Skeletal muscle cell (primary cell): ENCODE measurements at places on chromosomes 4 and X.
A peak's percentile ranks its signal among the peaks of the same experiment; 100 is the strongest.

DNA sequence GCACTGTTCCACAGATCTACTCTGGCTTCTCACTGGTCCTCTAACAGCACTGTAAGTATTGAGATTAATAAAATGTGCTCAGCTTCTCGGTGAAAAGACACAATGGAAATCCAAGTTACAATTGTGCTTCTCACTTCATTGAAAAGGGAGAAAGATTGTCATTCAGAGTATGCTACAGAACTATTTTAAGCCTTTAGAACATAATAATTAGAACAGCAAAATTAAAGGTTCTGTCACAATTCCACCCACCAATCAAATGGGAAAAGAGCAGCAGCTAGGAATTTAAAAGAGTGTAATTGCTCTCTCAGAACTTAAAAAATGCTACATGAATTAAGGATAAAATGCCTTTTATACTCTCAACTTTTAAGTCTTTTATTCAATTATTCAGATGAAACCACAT, 329.4 kb downstream of the ANK2 start:
- DNase-seq, result no peak

GRCh38 chr4:3213106-3213425, 35.9 kb upstream of the MSANTD1 start:
- no peak for DNase-seq

- DNase-seq, result no peak
Measured at GRCh38 chrX:42857766-42858165, 79.8 kb upstream of the PPP1R2C start.

DNA sequence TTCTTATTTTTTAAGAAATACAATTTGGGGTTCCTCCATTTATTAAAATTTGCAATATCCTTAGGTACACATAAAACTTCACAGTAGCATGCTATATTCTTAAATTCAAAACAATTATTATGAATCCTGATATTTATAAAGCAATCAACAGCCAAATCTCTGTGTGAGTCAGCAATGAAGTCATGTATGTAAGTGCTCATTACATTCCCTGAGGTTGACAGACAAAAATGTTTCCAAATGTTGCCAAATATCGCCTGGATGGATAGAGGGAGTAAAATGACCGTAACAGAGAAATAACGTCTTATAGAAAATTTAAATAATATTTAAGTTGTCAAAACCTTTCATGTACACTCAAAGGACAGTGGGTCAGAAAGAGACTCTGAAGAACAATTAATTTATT, 220.0 kb downstream of the PCDH18 start:
- DNase-seq, result peak; percentile 28

DNA sequence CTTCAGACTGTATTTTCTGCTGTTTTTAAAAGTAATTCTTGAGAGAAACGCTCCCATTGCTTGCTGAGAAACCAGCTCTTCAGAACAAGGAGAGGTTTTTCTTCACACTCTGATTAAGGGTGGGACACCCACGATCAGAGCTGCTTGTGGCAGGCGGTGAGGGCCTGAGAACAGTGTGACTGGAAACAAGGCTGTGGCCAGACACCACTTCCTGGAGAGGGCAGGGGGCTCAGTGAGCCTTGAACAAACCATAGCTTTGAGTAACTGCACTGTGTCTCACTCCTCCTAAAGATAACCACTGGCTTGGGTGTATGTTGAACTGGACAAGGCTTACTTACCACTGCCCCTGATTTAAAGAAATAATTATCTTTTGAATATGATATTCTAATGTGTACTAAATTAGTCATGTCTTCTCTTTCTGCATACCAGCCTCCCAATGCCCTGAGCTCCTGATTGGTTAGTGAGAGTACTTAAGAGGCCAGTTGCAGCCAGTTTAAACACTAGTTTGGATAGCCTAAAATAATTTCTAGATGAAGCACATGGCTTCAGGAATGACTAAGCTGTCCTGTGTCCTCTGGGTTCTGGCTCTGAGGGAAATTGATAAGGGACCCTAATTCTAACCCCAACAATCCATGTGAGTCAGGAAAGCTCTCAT, 3.7 kb upstream of the GPR82 start:
- no peak for DNase-seq

- no peak for DNase-seq
Measured at GRCh38 chrX:68918202-68918601, 89.4 kb downstream of the EFNB1 start.

DNA sequence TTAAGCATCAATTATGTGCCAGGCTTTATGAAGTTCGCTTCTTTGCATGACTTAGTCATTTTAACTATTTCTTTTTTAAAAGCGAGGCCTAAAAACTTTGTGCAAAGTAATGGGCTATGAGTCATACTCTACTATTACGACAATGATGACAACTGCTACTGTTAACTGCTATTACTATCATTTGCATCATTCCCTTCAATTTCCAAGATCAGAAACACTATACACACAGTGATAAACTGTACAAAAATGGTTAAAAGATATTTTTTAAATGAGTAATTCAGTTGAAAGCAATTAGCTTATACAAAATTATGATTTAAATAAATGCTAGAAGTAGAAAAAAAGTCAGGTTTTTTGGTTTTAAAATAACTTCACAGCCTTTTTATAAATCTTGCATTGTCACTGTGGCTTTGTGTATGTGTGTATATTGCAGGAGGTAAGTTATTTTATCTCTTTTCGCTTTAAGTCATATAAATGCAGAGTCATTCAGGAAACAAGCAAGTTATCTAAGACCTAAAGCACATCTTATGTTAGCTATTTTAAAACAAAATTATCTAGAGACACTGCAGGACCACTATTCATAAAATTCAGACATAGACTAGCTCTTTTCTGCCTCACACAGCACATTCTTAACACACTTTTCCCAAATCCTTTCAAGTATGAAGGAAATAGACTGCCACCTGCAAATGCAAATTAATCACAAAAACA, 18.5 kb upstream of the CXCL3 start:
- peak; percentile 81 for DNase-seq

- no peak for DNase-seq
Measured at GRCh38 chrX:30147996-30148643, 67.2 kb upstream of the MAGEB2 start.

DNA sequence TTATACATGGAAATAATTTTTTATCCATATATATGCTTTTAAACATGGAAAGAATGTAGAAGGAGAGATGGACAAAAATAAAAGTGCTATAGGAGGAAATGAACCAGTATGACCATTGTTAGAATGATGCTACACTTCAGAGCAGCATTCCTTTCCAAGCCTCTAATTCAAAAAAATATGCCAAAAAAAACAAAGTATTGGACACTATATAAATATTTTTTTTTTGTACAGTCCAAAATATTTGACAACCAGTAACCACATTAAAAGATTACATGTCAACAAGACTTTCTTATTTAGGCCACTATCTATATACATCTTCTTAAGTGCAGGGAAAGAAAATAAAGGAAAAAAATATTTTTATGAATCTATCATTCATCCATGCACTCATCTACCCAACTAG, 198.6 kb downstream of the LRBA start:
- DNase-seq, result no peak

DNA sequence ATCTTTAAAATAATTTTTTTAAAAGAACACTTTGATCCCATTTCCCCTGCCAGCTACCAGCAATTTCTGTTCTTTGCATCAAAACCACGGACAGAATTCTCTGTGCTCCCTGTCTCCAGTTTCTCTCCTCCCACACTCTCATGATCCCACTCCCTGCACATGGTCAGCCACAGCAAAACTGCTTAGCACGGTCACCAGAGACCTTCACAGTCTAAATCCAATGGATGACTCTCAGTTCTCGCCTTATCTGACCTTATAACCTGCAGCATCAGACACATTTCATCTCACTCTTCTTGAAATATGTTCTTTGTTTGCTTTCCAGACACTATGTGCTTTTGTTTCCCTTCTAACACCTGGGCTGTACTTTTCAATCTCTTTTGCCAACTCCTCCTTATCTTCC, 131.5 kb downstream of the NR3C2 start:
- DNase-seq, result no peak

GRCh38 chrX:23317799-23318724, 16.6 kb upstream of the PTCHD1 start:
- DNase-seq, result no peak

GRCh38 chrX:110853610-110854009, 58.0 kb upstream of the CHRDL1 start:
- no peak for DNase-seq

DNA sequence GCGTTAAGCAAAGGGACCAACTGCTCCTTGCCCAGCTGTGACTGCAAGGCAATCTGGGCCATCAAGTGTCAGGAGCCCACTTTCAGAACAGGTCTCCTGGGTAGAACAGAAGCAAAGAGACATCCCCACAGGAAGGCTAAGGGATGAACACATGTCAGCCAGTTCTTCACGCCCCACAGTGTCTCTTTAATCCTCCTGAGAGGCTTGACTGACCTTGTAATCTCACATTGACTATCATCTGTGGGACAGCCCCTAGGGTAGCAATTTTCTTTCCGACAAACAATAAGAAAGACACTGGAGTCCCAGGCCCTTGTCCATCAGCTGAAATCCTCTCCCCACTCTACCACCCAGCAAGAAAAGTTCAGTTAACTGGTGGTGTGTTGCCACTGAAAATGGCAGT, 1.0 kb downstream of the CHRDL1 start:
- DNase-seq, result no peak

DNA sequence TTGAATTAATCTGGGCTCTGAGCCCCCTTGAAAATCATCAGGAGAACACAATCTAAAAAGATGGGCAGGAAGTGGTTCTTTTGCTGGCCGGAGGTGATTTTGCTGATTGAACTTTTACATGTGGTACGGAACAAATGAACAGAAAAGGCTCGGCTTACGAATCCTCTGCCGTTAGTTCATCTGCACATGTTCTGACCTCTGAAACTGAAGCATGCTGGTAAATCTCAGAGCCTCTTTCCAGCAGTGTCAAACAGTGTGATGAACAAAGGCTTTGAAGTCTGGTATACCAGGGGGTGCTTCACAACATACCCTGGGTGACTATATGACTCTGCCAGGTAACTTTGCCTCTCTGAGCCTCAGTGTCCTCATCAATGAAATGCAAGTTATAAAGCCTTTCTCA, 194.2 kb upstream of the C1QTNF7 start:
- no peak for DNase-seq

DNA sequence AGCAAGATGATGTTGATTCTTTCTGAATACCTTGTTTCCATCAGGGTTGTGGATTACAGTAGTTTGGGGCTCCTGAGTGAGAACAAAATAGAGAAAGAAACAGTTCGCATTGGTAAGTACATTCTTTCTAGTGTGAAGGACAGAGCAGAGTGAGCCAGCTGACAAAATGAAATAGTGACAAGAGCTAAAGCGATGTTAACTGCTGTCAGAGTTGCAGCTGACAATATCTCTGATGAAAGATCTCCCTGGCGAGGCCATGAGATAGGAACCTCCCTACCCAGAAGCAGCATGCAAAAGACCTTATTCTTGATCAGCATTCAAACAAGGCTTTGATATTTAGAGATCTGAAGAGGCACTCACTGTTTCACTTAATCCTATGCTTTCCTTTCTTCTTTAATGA, 258.6 kb downstream of the CAMK2D start:
- no peak for DNase-seq

GRCh38 chr4:6183740-6184139, 16.6 kb downstream of the JAKMIP1 start:
- no peak for DNase-seq

DNA sequence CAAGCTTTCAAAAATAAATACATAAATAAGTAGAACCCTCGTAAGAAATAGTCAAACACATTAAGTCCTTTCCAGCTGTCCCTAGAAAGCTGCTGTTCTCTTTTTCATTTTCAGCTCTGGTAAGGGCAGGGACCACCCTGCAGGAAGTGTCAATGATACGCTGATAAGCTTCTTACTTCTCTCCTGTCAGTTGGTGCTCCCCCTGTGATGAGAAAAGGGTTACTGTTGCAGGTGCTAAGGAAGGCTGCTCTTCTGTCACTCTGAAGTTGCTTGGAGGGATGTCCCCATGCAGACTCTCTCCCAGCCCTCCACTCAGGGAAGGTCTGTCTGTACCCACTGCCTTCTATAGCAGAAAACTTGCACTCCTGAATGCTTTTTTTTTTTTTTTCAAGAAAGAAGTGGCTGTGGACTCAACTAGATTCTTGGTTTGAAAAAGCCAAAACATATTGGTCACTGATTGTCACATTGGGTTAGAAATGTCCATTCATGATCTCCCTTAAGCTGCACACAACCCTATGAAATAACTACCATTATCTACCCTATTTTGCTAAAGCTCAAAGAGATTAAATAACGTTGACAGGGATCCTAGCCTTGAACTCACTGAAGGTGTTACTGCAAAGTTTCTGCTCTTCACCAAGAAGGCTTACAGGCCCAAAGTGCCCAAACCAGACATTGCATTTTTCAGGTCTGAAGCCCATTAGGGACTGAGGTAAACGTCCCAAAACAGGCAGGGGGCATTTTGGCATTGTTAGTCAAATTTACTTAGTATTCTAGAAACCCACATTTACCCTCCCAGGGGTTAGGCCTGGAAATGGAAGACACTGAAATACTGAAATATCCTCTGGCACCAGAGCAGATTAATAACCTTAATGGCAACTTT, 1.2 kb downstream of the CXCL3 start:
- DNase-seq, result no peak

- no peak for DNase-seq
Measured at GRCh38 chr4:153934688-153935017, 145.8 kb upstream of the SFRP2 start.

GRCh38 chr4:70613306-70614183, 15.0 kb upstream of the ENAM start:
- DNase-seq, result no peak

- no peak for DNase-seq
Measured at GRCh38 chr4:98176531-98176930, 33.3 kb upstream of the STPG2 start.

GRCh38 chr4:44320833-44321232, 127.8 kb downstream of the KCTD8 start:
- no peak for DNase-seq
